ENCODE measurements at places on chromosomes 12 and 14. TPM values are rescaled to one million over a fixed set of nuclear protein-coding genes. Genes with fewer than 3 reads are reported as not detected.

PACS2 gene
- 41.1 TPM for total RNA-seq

ETFRF1 gene
- total RNA-seq = 37.8 TPM

BBOF1 gene
- total RNA-seq = 7.1 TPM

GABARAPL1 gene
- total RNA-seq = 77.9 TPM

DNAH10 gene
- 0.60 TPM for total RNA-seq

WIF1 gene
- total RNA-seq = 4.3 TPM

BCL7A gene
- 14.2 TPM for total RNA-seq

SLC38A4 gene
- 37.3 TPM for total RNA-seq

POU6F1 gene
- total RNA-seq = 3.1 TPM

DPPA3 gene
- total RNA-seq = 0.23 TPM

TPPP2 gene
- total RNA-seq = not detected

KLRD1 gene
- 0.30 TPM for total RNA-seq

TNS2 gene
- total RNA-seq = 16.9 TPM

AMDHD1 gene
- total RNA-seq = 2.1 TPM

ZDHHC17 gene
- 48.6 TPM for total RNA-seq

DAO gene
- 0.90 TPM for total RNA-seq

SIRT4 gene
- 3.9 TPM for total RNA-seq

SPRYD4 gene
- 2.5 TPM for total RNA-seq

TSPAN11 gene
- total RNA-seq = 9.6 TPM

TFCP2 gene
- 11.6 TPM for total RNA-seq

CNPY2 gene
- total RNA-seq = 179 TPM

ENO2 gene
- 11.8 TPM for total RNA-seq

KIF26A gene
- 5.0 TPM for total RNA-seq

BCL2L2 gene
- total RNA-seq = 20.8 TPM

TAS2R8 gene
- total RNA-seq = not detected

BCAT1 gene
- total RNA-seq = 72.8 TPM

PALS1 gene
- 39.4 TPM for total RNA-seq

OLR1 gene
- total RNA-seq = 15.1 TPM

MGAT4C gene
- 2.6 TPM for total RNA-seq

Data from hepatocyte (in vitro differentiated cells).